ENCODE measurements at places on chromosomes 1 and 21.

DNA sequence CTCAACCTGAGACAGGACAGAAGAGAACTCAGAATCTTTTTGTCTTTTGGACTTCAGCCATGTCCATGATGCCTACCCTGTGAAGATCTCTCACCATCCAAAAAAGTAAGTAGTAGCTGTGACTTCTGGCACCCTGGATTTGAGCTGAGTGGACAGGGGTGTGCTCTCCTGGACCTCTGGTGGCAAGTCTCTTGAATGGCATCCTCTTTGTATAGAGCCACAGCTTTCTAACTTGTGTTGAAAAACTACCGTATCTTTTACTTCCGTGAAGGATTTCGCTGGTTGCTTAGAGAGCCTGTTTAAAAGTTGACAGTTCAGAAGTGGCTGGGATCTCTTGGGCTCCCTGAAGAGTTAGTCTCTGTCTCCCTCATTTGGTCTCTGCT, 1.8 kb downstream of the MFN2 start:
- DNase-seq, result no peak

- no peak for DNase-seq
Measured at GRCh38 chr1:21258331-21259134, 31.7 kb downstream of the ECE1 start.

GRCh38 chr1:230758709-230759368, 11.7 kb downstream of the CAPN9 start:
- peak; percentile 57 for DNase-seq

DNA sequence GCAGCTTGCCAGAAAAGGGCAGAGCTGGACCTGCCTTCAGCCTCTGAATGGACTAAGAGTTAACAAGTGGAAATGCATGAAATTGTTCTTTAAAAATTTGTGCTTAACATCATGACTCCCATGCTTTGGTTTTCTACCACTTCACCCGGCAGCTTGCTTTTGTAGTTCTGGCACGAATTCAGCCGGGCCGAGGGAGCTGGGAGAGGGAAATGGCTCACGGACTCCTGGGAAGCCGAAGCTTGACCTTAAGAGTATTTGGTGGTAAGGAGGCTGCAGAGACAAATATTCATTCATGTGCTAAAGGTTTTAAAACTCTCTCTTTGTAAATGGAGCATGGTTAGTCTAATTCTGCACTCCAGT, 17.2 kb upstream of the GFI1 start:
- no peak for DNase-seq

- no peak for DNase-seq
Measured at GRCh38 chr1:1672181-1672965, 13.6 kb upstream of the CDK11B start.
